MG63 (cell line): ENCODE measurements at places on chromosomes 4 and X.
A peak's percentile ranks its signal among the peaks of the same experiment; 100 is the strongest.

DNA sequence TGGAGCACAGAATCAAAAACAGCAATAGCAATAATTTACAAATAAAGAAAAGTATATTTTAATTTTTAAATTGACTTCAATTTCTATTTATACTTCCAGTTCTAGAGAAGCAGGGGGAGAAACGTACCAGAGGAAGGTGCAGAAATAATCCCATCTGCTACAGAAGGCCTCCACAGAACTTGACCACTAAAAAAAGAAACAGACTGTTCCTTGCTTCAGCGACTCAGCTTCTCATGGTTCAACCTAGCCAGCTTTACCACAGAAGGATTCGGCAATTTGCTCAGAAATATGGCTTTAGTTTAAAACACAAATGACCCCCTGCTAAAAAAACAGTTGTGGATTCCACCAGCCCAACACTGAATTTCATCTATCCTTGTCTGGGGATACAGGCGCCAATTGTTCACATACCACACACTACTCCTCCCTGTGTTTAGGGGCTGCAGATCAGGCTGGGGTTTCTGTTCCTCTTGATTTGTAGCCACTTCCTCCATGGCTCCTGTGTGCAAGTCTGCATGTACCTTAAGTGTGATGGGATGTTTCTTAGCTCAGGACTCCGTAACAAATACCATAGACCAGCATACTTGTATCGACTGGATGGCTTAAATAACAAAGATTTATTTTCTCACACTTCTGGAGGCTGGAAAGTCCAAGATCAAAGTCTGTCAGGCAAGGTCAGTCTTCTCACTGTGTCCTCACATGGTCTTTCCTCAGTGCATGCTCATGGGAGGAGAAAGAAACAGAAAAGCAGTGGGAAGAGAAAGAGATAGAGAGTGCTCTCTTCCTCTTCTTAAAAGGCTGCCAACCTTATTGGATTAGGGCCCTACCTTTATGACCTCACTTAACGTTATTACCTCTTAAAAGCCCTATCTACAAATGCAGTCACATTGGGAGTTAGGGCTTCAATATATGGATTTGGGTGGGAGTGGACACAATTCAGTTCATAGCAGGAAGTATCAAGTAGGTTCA, 79.1 kb downstream of the AMOT start:
- DNase-seq, result no peak

DNA sequence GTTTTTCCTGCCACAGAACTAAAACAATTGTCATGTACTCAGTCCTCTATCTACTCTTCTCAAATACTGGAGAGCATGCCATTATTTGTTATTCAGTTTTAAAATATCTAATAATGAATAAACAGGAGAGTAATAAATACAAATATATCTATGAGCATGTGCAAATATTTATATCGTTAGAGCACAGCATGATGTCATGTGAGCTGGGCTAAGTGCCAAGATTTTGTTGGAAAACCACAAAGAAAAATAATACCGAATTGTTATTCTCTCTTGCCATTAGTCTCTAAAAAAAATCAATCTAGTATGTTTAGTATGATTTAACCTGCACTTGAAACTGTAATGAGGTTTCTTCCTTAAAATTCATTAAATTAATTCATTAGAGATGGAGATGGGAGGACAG, 97.3 kb downstream of the DDX60 start:
- peak; percentile 38 for DNase-seq

- no peak for DNase-seq
Measured at GRCh38 chr4:74320559-74321118, 12.4 kb downstream of the EPGN start.

DNA sequence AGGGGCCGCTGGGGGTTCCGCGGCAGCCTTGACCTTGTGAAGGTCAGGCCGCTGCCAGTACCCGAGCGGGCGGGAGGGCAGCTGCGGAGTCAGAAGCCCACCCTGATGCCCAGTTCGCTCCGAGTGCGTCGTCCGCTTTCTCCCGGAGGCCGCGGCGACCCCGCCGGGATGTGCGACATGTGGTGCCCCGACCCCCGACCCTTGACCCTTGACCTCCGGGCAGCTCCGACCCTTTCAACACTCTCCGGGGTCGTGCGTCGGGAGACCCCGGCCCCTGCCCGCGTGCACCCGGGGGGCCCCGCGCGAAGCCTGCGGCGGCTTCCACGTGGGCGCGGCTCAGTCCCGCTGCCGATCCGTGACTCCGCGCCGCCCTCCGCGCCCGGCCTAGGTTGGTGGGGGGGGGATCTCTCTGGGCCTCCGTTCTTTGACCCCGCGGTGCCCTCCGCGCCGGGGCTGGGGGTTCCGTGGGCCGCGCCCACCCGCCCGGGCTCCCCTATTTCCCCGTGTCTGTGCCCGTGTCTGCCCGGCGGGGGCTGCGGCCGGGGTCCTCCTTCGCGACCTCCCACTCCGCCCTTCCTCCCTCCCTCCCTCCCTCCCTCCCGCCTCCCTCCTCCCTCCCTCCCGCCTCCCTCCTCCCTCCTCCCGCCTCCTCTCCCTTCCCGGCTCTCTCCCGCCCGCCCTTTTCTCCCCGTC, 609 bp upstream of the SLC25A6 start:
- peak; percentile 92 for DNase-seq

DNA sequence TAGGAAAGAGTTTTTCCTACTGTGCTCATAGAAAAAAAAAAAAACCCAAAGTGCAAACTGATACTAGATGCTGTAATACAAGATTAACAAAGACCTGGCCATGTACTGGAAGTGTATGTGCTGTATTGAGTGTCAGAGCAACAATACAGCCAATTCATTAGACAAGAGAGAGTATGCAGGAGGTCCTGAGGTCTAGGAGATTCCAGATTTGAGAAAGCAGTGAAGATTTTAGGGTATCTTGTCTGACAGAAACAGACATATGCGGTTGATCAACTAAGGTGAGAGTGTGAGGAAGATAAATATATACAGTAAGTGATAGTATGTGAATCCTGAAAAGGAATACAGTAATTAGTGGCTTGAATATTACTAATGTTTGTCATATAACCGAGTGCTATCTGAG, 3.0 kb downstream of the GPR174 start:
- DNase-seq, result no peak

DNA sequence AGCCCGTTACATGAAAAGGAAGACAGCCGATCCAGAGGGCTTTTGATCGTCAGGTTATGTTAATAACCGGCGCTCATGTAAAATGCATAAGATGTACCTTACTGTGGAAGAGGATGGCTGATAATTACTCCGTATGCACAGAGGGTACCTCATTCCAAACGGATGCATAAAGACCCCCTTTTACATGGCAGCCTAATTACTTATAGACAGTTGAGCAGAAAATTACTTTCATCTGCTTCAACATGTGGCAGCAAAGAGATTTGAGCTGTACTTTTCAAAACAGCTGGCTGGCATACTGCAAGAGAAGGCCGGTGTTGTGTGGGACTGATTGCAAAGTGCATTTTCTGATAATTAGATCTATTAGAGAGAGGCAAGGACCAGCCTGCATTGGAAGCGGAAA, 103.4 kb downstream of the SHOX start:
- no peak for DNase-seq

GRCh38 chr4:38128478-38129459, 168.6 kb downstream of the PTTG2 start:
- peak; percentile 83 for DNase-seq

GRCh38 chr4:54475546-54475945, 182.2 kb upstream of the KIT start:
- DNase-seq, result no peak
